ENCODE measurements at places on chromosomes 2 and 18.

- no peak for DNase-seq
Observed at GRCh38 chr2:215260097-215260677, 51.7 kb upstream of the ATIC start.

- no peak for DNase-seq
Observed at GRCh38 chr18:57869221-57869620, 66.1 kb upstream of the ATP8B1 start.

- no peak for DNase-seq
Observed at GRCh38 chr2:101234169-101234938, 18.3 kb upstream of the CNOT11 start.

DNA sequence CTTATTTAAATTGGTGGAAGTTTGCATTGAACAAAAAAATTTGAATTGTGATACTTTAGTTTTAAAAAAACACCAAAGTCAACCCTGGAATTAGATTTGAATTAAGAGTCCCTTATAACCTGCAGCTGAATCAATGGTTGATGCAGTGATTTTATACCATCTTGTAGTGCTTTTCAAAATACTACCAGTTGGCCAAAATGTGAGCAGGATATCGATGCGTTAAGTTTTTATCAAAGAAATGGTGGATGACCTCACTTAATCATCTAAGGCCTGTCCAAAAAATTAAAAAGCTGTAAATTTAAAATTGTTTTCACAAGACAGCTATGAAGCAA lies 48.2 kb downstream of the OSBPL6 start:
- DNase-seq = no peak

DNA sequence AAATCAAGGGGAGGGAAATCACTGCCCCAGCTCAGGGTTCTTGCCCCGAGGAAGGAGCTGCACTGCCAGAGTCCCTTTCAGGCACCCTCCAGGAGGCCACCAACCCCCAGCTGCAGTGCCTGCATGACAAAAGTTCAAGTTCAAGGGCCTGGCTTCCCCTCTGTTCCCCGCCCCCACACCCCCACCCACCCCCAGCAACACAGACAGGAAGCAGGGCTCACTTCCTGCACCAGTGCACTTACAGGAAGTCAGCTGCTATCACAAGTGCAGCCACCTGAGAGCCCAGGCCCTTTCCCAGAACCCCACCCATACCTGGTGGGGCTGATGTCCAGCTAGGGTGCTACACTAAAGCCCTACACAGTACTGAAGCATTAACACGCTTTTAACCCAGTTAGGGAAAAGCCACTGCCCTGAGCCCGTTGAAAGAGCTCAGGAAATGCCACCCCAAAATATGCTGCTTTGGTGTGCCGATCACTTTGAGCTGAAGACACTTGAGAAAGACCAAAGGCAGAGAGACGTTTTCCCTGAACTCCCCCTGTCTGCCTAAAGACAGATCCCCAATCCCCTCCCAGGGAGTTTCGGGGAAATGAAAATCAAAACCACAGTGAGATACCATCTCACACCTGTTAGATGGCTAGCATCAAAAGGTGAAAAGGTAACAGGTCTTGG lies 109.9 kb upstream of the CAB39 start:
- DNase-seq = peak; percentile 76

GRCh38 chr2:195252018-195252417 lies 405.0 kb upstream of the SLC39A10 start:
- DNase-seq = no peak

DNA sequence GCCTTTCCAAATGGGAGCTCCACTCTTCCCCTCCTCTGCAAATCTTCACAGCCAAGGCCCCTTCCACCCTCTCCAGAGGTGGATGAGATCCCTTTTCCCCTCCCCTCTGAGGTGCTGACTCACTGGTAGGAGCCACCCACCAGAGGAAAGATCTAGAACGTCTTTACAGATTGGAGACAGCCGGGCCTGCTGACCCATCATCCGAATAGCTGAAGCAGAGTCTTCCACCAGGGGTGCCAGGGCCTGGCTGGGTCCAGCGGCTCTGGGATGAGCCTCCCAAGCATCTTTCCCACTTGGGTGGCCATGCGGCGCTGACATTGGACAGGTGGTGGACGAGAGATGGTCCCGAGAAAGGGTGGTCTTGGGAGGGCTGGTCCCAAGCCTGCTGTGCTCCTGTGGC lies 9.0 kb downstream of the ERFE start:
- DNase-seq = no peak

DNA sequence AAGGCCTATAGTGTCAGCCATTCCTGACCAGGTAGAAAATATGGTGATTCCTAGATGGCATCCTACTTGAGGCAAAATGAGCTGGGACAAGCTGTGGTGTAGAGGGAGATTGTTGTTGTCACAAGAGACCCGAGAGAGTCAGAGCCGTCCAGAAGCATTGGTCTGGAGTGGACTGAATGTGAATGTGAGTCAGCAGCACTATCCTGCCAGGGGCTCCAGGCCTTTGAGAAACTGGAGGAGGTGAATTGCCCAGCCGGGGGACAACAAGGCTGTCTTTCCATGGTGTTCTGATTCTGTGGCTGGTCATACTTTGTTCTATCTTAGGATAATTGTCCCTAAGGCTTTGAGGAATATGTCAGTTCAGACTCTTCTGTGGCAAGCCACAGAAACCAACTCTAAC lies 29.4 kb upstream of the EIF2AK3 start:
- DNase-seq = no peak

DNA sequence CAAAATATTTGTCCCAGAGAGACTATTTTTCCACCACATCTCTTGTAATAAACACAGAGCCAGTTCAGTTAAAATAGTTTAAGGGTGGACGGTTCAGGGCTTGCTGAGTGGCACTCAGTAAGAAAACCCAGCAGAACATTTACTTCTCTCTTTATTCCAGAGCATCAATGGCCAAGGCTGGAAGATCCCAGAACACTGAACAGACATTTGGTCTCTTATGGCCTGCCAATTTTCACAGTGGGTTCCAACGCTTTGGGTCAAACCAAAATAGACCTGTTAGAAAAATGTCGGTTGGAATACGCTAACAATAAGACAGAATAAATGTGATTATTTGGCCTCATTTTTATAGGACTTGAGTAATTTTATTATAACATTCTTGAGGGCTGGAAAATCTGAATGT lies 580.3 kb upstream of the TMEFF2 start:
- DNase-seq = no peak
